ENCODE measurements at places on chromosomes 3 and 15.

DNA sequence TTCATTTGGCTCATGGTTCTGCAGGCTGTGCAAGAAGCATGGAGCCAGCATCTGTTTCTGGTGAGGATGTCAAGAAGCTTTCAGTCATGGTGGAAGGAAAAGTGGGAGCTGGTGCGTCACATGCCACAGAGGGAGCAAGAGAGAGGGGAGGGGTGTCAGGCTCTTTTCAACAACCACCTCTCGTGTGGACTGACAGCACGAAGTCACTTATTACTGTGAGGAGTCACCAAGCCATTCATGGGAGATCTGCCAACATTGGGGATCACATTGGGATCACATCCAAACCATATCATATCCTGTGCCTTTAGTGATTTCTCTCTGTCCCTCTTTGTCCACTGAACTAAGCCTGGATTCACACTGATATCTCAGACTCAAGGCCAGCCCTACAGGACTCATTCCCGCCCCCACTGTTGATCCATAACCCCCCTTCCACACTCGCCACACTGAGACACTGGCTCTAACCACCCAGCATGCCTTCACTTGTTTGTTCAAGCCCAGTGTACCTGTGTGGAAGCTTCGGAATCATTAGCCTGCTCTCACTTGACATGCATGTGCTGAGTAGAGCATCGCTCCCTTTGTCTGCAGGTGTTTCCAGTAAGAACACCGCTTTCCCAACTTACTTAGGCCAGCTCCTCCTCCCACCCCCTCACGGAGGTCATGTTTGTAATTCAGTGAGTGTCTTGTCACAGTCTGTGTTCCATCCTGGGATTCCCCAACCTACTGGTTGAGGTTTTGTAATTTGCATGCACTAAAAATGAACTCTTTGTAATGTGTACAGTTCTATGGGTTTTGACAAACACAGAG, 132.2 kb downstream of the KLF13 start:
- no peak for DNase-seq

DNA sequence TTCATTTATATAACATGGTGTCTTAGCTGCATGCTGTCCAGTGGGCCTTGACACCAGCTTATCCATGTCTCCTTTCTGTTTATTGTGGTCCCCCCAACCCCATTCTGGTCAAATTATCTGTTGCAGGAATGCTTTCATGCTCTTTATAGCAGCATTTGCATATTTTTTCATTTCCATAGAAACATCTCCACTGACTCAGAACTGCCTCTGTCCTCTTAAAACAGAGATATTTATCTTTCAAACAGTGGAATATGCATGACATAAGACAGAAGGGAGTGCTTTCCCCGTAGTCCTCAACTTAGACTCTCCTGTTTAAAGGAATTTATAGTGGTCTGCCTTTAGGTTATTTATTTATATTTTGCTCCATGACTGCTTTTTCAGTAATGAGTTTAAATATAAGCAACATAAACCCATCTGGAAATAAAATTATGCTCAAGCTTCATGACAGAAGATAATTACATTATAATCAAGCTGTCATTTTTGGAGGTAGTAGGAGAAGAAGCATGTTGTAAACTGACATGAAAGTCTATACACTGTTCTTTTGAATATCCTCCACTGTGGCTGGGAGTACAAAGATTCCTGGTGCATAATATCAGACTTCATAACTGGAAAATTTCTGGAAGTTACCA, 179.5 kb upstream of the CD96 start:
- DNase-seq: no peak

DNA sequence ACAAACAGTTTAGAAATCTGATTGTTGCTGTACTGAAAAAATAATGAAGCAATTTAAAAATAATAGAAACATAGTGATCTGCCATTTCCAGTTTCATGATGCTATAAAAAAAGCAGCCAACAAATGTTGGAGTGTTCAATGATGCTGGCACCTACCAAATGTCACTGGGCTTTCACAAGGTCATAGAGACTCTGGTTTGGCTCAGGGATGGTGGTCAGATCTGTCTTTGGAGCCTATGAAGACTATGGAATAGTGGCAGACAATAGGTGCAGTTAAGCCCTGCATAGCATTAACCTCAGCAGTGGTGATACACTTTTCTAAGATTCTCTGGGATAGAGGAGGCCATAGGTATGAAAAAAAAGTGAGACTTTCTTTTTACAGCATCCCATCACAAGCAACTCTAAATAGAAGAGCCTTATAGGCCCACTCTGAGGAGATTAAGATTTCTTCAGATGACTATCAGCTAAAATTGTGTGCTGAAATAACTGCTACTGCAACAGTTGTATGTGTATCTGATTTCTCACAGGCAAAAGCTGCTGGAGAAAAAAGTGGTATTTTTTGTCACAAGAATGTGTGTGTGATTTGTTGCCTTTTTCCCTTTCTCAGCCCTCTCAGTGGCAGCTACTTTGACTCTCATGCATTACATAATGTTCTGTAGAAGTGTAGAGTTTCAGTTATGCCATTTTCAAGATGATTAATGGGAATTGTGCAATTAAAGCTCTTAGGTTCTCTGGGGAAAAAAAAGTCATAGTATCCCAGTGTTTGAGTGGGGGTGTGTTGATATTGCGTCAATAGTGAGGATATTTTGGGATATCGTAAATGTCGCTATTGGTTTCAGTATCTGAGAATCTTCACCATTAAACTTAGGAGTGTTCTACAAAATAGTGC, 137.4 kb downstream of the MBNL1 start:
- DNase-seq: no peak

DNA sequence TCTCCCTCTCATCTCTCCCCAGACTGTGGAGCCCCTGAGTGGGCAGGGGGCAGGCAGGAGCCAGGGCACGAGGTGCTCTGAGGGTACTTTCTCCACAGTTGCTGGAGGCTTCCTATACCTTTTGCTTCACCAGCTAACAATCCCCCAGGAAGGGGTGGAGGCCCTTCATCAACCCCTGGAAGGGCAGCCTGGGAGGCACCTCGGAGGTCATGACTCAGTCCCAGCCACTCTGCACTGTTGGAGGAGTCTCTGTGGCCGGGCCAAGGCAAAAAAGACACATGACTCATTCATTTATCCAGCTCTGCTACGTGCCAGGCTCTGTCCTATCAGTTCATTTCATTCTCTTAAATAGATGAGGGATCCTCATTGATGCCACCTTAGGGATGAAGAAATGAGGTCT, 15.6 kb upstream of the KY start:
- no peak for DNase-seq

- DNase-seq: no peak
Measured at GRCh38 chr3:43146599-43146998, 40.7 kb upstream of the POMGNT2 start.

DNA sequence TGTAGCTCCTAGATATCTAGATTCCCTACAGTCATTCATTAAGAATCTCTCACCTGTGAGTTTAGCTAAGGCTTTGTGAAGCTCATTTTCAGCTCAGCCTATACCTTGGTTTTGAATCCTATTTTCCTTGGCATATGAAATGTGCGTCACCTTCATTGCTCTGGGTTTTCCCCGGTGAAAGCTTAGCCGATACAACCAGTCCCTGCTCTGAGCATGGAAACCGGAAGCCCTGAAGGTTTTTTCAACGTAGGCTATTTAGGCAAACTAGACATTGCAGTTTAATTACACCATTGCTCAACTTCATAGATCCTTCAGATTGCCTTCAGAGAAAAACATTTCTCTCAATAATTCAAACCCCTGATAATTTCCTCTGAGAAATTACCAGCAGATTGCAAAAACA, 206.8 kb upstream of the TPRG1 start:
- DNase-seq: no peak

GRCh38 chr15:84402856-84403608, 167.5 kb downstream of the GOLGA6L4 start:
- peak; percentile 4 for DNase-seq

- no peak for DNase-seq
Measured at GRCh38 chr15:81942655-81943195, 103.1 kb downstream of the MEX3B start.

- no peak for DNase-seq
Measured at GRCh38 chr3:181896605-181897004, 184.9 kb downstream of the SOX2 start.

- DNase-seq: no peak
Measured at GRCh38 chr3:8482960-8483665, 18.5 kb upstream of the LMCD1 start.

DNA sequence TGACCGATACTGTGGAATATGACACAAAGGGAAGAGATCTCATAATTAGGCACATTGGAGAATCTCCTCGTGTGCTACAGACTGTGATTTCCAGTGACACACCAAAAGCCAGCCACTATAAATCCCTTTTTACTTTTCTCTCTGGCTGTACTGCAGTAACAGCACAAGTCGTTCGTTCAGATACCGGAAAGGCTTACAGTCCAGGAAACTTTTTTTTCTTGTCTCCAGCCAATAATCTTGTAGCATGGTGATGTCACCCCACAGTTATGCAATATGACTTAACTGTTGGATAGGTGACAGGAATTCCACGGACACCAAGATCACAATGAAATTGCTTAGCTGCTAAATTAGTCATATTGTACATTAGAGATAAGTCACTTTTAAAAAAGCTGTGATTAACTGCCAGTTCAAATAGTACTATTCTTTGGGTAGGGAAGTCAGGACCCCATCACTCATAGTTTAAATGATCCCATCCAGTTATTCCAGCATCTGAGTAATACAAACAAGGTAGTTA, 36.3 kb upstream of the TSC22D2 start:
- no peak for DNase-seq

GRCh38 chr3:169213956-169214355, 449.6 kb downstream of the MECOM start:
- no peak for DNase-seq

DNA sequence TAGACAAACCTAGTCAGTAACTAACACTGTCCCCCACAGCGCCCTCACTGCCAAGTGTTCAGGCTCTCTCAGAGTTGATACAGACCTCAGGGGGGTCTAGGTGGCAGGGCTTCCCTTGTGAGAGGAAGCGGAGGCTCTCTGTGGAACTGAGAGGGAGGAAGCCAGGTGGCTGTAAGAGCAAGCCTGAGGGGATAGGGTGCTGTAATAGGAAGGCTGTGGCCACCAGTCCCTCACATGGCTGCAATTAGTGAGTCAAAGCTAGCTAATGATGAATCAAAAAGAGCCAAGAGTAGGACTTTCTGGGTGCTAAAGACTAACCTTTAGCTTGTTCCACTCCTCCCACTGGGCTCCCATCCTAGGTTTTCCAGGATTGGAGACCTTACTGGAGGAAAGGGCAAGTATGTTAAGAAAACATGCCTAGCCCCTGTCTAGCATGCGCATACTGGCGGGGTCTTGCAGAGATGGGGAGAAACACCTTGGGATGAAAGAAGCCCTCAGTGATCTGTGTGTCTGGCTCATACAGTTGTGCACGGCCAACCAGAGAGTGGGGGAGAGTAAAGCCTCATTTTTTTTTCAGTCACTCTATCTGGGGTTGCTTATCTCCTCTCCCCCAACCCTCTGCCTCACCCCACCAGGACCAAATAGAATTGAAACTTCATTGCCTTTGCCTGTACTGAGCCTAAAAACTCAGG, 13.3 kb upstream of the SOX2 start:
- no peak for DNase-seq

DNA sequence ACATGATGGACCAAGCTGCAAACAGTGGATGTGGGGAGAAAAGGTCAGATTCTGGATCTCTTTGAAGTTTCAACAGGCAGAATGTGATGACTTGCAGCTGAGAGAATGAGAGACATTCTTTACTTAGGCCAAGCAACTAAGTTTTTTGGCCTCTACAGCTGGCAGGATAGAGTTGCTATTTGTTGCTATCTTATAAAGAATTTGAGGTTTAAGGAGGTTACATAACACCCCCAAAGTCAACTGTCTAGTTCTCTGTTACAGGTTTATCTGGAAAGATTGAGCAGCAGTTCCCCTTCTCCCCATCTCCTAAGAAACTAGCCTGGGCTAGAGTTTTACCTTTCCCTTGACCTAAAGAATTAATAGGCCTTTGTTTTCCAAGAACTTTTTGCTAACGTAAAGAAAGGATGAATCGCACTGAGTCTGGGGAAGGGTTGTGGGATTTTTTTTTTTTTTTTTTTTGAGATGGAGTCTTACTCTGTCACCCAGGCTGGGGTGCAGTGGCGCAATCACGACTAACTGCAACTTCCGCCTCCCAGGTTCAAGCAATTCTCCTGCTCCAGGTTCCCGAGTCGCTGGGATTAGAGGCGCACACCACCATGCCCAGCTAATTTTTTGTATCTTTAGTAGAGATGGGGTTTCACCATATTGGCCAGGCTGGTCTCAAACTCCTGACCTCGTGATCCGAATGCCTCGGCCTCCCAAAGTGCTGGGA, 26.6 kb upstream of the SLMAP start:
- no peak for DNase-seq

DNA sequence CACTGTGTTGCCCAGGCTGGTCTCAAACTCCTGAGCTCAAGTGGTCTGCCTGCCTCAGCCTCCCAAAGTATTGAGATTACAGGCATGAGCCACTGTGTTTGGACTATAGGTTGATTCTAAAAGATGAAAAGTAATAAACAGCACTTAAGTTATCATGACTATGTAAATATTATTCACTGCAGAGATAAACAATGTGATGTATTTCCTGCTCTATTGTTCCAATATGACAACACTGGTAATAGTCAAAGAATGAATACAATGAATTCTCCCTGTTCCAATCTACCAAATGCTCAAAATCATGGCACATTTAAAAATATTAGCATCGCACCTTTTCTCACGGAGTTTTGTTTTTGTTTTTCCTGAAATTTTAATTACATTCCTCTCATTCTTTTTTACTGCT, 36.8 kb upstream of the TBL1XR1 start:
- DNase-seq: no peak
